ENCODE measurements at places on chromosomes 5 and 9.
A peak's percentile ranks its signal among the peaks of the same experiment; 100 is the strongest.

GRCh38 chr9:129698254-129698757 is 32.9 kb downstream of the PRRX2 start:
- DNase-seq: no peak

- no peak for DNase-seq
Measured at GRCh38 chr9:92032891-92033290, 82.3 kb downstream of the SPTLC1 start.

- no peak for DNase-seq
Measured at GRCh38 chr5:154620411-154620810, 134.8 kb upstream of the LARP1 start.

DNA sequence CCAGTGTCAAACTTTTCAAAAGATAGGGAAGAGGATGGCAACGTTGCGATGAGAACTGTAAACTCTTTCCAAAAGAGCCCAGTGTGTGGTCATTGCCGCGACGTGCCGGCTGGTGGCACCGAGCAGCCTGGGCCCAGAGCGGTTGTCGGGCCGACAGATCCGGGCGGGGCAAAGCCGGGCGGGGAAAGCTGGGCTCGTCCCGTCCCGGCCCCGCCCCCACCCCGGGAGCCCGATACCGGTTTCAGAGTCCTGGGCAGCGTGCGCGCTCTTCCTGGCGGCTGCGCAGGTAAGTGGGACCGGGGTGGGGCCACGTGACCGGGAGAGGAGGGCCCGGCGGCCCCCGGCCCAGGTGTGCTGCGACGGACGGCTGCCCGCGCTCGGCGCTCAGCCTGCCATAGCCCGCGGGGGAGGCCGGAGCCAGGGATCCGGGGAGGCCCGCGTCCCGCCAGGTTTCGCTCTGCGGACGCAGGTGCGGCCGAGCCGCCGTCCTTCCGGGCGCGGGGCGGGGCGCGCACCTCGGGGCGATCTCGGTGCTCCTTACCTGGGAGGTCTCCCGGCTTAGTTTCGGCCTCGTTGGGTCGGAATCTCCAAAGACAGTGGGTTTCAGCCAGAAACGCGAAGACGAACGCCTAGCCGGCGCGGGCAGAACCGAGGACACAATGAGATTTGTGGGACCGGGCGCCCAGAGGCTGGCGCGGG is at the start of gene MARVELD2:
MARVELD2 (plus strand) TSS at position 232 of the 699 bp plus-strand sequence. CDS start 4,270 bp downstream, outside the sequence.
- peak; percentile 56 for DNase-seq

- DNase-seq: no peak
Measured at GRCh38 chr5:107553117-107553555, 117.6 kb downstream of the EFNA5 start.

All from CD8-positive, alpha-beta T cell (primary cell).